Stimulated activated CD8-positive, alpha-beta memory T cell treated with anti-CD3 and anti-CD28 coated beads, Interleukin-2, amount 100 ng/mL, for 48 hours (primary cell): ENCODE measurements at places on chromosomes 12 and 14.

- no peak for DNase-seq
These were observed 30.9 kb downstream of the SLC35F4 start for GRCh38 chr14:57834961-57835360.

GRCh38 chr14:63901434-63902085 is 48.8 kb downstream of the SYNE2 start:
- DNase-seq = no peak

DNA sequence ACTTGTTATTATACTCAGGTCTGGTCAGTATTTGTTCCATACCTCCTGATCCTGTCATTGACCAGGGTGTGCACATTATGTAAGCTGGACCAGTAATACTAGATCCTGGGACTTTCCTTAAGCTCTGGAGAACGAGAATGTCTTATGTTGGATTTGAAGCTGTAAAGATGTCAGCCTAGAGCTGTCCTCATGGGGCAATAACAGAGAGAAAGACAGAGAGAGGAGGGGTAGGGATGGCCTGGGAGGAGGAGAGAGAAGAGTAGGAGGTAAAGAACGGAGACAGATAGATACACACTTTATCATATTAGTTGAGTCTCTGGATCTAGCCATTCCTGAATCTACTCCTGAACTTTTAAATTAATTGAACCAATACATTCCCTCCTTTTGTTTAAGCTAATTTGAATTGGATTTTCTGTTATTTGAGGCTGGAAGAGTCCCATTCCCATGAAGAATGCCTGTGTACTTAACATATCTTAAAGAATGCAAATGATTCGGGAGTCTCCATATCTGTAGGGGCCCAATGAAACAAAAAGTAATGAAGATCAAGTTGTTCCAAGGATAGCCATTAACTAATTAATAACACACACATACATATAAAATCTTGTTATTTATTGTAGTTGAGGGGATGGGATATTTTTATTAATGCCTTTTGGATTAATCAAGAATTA is 55.9 kb downstream of the PLEKHA5 start:
- no peak for DNase-seq

- no peak for DNase-seq
These were observed 31.2 kb downstream of the FBRSL1 start for GRCh38 chr12:132521200-132521580.

GRCh38 chr12:130514149-130514551 is 176.5 kb downstream of the PIWIL1 start:
- DNase-seq = no peak

GRCh38 chr12:117790948-117791347 is 177.8 kb downstream of the KSR2 start:
- DNase-seq = no peak

DNA sequence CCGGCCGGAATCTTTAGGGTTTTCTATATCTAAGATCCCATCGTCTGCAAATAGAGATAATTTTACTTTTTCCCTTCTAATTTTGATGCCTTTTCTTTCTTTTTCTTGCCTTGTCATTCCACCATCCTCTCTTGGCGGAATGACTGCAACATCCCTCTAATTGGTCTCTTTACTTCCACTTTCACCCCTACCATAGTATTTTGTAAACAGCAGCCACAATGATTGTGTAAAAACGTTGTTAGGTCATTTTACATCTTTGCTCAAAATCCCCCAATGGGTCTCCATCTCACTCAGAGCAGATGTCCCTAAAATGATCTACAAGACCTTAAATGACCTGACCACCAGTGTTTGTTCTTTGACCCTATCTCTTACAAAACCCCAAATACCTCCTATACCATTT is 80.0 kb upstream of the STAC3 start:
- DNase-seq = no peak

DNA sequence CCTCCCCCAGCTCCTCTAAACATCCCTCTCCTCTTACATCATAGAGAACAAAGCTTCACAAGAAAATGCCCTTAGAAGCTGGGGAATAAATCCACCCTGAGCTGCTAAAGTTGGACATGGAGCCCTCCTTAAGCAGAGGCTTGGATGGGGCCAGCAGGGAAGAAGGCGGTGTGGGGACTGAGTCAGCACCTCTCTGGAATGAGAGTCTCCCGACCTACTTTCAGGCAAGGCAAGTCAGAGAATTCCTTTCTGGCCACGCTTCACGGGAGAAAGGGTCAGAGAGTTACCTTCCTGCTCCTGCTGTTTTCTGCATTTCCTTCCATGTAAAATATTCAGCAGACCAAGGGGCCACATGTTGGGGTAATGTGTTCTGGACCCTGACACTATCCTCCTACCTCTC is 113.3 kb upstream of the PRB2 start:
- DNase-seq = no peak

GRCh38 chr12:106114447-106115068 is 24.2 kb downstream of the NUAK1 start:
- no peak for DNase-seq

DNA sequence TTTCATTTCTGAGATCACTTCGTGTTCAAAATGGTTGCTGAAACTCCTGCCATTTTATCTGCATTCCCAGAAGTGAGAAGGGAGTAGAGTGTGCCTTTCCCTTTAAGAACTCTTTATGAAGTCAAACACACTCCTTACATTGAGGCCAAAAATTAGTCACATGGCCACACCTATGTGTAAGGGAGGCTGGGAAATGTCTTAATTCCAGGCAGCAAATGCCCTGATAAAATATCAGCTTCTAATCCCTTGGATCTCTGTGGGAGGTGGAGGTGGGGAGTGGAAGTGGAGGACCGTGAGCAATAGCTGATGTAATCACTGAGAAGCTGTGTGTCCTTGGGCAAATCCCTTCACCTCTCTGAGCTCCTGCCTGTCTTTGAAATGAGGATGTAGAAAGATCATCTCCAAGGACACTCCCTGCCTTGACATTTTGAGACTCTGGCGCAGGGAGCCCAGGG is 22.7 kb upstream of the ANKRD9 start:
- DNase-seq = no peak

GRCh38 chr14:50820786-50821509 is 10.0 kb downstream of the NIN start:
- no peak for DNase-seq

DNA sequence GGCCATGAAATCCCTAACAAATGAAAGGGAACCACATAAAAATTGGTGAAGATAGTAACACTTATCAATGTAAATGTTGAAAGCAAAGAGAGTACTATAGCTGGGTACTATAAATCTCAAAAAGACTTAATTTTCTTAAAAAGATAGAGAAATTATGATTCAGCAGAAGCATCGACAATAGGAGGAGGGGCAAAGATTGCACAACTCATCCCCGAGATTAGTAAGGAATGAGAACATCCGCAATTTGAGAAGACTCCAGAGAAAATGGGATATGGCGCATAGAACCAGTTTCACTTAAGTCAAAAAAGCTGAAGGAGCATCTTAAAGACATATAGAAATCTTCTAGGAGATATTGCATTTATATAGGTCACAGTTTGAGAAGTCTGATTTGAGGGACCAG is 220.2 kb upstream of the SLC16A7 start:
- no peak for DNase-seq

DNA sequence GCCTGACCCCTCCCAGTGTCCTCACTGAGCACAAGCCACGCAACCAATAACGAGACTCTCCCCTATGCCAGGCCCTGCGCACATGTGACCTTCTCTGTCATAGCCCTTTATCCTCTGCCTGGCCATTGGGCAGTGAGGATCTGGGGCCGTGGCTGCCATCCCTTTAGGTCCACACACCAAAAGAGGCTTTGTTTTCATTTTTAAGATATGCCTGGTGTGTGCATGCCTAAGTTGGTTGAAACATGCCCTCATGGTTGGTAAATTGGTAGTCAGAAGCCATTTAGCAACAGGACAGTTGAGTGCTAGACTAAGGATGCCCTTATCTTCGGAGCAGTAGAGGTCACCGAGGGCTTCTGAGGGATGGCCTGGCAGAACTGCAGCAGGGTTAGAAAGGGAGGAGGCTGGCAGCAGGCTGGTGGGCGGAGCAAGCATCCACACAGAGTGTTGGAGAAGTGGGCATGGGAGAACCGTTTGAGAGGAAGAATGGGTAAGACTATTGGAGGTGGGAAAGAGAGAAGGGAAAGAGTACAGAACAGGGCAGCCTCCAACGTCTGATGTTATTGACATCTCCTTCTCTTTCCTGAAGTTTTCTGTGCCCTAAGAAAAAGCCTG is 75.1 kb downstream of the SLC24A4 start:
- DNase-seq = no peak

- no peak for DNase-seq
These were observed 17.1 kb downstream of the SLC35F4 start for GRCh38 chr14:57848786-57849185.

DNA sequence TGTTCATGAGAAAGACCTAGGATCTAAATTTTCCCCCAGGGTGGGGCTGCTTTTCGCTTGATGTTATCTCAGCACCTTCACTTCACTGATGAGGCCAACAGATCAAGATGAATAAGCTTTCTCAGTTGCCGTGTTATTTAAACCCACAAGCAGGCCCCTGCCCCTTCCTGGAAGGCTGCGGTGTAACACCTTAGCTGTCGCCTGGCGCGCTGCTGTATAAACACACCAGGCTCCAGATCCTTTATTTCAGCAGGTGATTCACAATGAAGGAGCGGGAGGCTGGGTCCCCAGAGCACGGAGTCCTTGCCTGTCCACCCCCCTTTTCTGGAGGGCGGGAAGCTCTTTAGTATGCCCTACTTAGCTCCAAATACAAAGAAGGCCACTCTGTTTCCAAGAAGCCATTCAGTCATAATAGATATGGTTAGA is 515.4 kb downstream of the FUT8 start:
- DNase-seq = peak; percentile 70

- DNase-seq = no peak
These were observed 34.4 kb downstream of the NCOR2 start for GRCh38 chr12:124532967-124533366.

DNA sequence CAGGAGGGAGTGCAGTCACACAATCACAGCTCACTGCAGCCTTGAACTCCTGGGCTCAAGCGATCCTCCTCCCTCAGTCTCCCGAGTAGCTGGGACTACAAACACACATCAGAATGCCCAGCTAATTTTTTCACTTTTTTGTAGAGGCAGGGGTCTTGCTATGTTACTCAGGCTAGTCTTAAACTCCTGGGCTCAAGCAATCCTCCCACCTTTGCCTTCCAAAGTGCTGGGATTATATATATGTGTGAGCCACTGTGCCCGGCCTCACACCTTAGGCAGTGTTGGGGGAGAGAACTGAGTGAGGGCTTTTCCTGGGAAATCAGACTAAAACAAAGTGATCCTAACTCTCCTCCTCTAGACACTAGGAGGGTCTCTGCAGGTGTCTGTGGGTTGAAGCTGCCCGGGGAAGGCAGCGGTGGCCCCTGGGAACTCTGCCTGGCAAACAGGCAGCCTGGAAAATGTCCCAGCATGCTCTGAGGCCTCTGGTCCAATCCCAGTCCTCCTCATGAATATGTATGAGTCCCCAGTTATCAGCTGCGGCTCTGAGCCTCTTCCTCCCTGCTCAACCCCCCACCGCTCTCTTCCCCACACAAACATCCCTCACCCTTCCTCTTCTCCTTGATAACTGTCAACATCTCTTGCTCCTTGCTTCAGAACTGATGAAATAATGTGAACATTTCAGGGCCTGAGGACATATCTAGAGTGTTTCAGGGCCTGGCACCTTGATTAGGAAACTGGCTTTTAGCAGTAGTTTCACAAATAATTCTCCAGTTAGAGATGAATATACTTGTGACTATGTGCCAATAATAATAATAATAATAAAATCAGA is 7.9 kb upstream of the NAA25 start:
- no peak for DNase-seq

DNA sequence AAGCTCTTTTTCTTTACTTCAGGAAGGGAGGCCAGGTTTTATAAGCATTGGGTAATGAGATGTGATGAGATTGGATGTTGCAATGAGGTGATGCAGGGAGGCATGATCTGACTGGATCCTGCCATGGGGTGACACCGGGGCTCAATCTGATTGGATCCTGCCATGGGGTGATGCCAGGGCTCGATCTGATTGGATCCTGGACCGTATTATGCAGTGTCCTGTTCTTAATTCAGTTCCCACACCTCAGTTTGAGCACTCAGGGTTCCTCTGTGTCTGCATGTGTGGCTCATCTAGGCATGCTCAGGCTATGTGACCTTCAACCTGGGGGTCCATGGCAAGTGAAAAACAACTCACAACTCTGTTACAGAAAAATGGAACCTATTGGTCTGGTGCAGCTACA is 166.4 kb downstream of the SLC15A4 start:
- no peak for DNase-seq

GRCh38 chr12:75641031-75641780 is 129.8 kb upstream of the KRR1 start:
- DNase-seq = peak; percentile 34

- DNase-seq = no peak
These were observed 130.6 kb upstream of the MDM1 start for GRCh38 chr12:68462803-68463202.

DNA sequence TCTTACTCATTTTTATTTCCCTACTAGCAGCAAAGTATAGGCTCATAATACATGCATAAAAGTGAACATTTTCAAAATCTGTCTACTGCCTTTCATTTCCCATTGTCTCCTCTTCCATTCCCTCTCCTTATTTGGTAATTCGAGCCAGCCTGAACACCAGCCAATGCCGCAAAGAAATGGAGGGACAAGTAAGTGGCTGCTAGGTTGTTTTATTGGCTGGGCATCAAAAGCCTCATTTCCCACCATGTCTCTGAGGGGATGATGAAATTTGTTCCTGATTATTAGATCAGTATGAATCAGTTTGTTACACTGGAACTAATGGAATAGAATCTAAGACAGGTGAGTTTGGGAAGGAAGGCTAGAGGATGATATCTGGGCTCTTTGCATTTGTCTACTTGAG is 143.5 kb downstream of the KCNA5 start:
- DNase-seq = no peak

GRCh38 chr12:100672075-100672592 is 98.7 kb downstream of the GAS2L3 start:
- DNase-seq = peak; percentile 32

DNA sequence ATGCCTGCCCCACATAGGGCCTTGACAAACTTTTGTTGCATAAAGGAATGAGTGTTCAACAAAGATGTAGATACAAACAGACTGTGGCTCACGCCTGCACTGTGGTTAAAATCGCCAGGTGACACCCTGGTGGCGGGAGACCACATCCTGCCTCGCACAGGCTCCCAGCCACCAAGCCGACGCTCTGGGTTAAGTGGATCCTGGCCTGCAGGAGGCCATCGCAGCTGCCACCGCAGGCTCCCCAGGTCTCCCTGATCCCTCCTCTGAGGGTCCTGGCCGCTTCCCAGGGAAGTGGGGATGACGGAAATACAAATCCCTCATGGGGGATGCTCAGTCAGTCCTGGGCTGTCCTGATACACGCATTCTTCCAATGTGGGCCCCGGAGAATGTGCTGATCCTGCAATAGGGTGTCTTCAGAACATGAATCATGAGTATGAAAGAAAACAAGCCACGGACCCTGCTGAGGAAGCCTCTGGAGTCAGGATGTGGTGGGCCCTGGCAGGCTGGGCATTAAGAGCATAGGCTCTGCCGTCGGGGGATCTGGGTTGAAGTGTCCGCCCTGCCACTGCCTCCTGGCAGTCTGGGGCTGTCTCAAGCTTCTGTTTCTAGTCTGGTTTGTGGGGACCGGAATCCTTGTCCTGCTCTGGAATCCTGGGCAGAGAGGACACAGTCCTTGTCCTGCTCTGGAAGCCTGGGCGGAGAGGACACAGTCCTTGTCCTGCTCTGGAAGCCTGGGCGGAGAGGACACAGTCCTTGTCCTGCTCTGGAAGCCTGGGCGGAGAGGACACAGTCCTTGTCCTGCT is 53.5 kb upstream of the BEGAIN start:
- DNase-seq = peak; percentile 69

GRCh38 chr14:104104076-104104901 is 18.8 kb downstream of the ASPG start:
- no peak for DNase-seq

GRCh38 chr12:19430988-19431387 is 8.3 kb upstream of the AEBP2 start:
- DNase-seq = no peak

- DNase-seq = no peak
These were observed 14.0 kb downstream of the RHOF start for GRCh38 chr12:121779422-121779895.
